ENCODE measurements at places on chromosomes 3 and 15. TPM values are rescaled to one million over a fixed set of nuclear protein-coding genes. Genes with fewer than 3 reads are reported as not detected.

DNA sequence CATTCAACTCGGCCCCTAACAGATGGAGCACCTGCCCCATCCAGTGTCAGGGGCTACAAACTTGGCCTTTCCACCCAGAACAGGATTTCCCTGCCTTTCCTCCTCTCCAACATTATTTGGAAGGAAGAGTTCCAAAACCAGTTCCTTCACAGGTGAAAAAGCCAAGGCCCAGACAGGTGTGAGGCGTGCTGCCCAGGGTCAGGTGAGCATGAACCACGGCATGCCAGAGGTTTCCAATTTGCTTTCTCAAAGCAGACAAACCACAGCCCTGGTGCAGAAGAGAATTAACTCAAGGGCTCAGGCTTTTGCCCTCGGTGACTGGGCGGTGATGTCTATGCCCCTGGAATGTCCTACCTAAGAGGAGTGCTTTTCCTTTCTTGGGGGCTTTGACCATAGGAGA lies 43.2 kb downstream of the LDHAL6B start:
- DNase-seq = no peak

Gene LMOD3
- total RNA-seq = not detected

DNA sequence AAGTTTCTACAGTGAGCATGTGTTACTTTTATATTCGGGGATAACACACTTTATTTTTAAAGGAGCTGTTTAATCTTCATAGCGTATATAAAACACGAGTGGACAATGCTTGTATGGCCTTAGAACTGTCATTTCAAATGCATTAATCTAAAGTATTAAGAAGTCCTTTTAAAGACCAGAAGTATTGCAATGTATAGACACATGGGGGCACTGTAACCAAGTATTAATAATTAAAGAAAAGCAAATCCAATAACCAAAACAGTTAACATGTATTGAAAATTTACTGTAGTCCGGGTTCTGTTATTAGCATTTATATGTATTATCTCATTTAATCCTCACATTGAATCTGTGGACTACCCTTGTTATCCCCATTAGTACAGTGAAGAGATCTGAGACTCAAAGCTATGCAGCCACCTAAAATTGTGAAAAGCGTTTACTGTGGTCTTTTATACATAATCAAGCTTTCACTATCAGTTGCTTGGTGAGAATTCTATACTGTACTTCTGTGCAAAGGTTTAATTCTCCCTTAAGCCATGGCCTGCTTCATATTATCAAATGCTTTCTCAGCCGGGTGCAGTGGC lies 10.1 kb downstream of the ARL14 start:
- no peak for DNase-seq

Gene GOLGA6B
- total RNA-seq = not detected

DNA sequence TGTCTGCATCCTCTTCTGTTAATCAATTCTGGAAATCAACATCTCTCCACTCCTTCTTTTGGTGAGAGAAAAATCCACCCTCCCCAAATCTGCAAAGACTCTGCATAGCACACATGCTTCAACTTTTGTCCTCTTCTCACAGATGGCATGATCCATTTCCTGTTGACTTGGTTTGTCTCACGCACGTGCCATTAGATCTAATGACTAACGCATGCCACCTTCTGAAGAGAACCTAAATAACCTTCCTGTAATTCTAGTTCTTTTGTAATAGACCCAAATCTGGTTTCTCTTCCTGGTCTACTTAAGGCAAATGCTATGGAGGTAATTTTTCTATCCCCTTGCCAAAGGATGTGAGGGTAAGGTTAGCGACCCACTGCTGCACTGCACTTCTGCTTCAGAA lies 51.0 kb upstream of the ATOSA start:
- DNase-seq = no peak

GRCh38 chr15:64775551-64776401 lies at the start of gene RBPMS2:
Gene RBPMS2, minus strand, starts transcription at chr15:64775589. Its CDS starts 270 bp downstream, at chr15:64775319.
- DNase-seq = no peak

Gene XCR1
- total RNA-seq = not detected

DNA sequence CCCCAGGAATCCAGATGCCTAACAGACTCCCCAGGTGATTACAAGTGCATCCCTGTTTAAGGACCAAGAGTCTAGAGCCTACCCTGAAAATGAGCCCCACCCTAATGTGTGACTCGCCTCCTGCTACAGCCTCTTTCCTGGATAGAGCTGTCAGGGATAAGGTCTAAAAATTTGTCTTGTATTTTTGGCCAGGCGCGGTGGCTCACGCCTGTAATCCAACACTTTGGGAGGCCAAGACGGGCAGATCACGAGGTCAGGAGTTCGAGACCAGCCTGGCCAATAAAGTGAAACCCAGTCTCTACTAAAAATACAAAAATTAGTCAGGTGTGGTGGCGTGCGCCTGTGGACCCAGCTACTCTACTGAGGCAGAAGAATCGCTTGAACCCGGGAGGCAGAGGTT lies 11.2 kb downstream of the TMC3 start:
- no peak for DNase-seq

DNA sequence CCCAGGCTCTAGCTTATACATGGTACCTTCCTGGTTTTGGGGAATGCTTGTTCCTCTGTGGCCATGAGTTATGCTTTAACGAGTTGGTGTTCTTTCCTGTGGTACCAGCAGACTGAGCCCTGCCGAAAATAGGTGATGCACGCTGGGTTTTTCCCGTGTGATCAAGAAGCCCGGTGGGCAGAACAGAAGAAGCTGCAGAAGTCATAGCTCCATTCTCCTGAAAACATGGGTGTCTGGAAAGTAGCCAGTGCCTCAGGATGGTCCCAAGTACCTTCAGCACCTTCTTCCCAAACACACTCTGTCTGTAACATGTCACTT lies 25.2 kb downstream of the MAPKBP1 start:
- DNase-seq = no peak

Gene HDC
- 0.49 TPM for total RNA-seq

DNA sequence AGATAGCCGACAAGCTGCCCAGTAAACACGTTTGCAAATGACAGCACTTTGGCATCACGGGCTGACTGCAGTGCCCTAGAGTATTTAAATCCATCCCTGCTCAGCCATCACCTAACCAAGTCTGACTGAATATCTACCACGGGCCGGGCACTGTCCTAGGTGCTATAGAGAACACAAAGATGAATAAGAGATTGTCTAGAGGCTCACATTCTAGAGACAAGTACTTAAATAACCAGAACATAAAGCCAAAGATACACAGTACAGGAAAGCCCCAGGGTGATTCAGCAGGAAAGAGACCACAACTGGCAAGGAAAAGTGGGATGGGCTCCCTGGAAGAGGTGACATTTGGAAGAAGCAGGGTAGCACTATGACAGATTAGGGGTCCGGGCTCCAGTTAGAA lies 103.5 kb downstream of the MYLK start:
- no peak for DNase-seq

DNA sequence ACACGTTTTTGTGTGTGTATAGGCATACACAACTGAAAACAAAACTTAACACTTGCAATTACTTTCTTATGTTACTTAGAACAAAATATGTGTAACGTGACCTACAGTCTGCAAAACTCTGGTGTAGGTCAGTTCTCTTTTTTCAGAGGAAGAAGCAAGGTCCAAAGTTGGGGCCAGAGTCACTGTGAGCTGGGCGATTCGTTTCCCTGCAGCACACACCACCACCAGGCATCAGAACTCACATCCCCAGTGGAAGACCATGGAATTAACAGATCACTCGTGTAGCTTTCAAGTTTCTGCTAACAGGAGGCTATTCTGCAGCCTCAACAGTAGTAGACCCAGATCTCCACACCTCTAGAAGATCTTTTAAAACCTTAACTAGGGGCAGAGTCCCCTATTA lies 25.8 kb downstream of the ANP32A start:
- no peak for DNase-seq

- no peak for DNase-seq
These were observed 4.6 kb upstream of the RTP2 start for GRCh38 chr3:187706971-187707370.

All from vagina (tissue), 2 donors.